ENCODE measurements at places on chromosomes 13 and 19. TPM values are rescaled to one million over a fixed set of nuclear protein-coding genes. Genes with fewer than 3 reads are reported as not detected.

The SELENOV gene
- not detected for total RNA-seq

The CTXN1 gene
- 10.1 TPM for total RNA-seq

The PIH1D1 gene
- 115 TPM for total RNA-seq

The SLITRK6 gene
- total RNA-seq, result 0.44 TPM

The ZNF701 gene
- total RNA-seq, result 5.2 TPM

The POU4F1 gene
- total RNA-seq, result 1.8 TPM

The ZNF534 gene
- not detected for total RNA-seq

The CALR gene
- total RNA-seq, result 2,061 TPM

The KLF1 gene
- not detected for total RNA-seq

The CCL25 gene
- total RNA-seq, result not detected

The ZNF888 gene
- 8.1 TPM for total RNA-seq

The NDUFB7 gene
- 292 TPM for total RNA-seq

The CGB8 gene
- 21.3 TPM for total RNA-seq

The IZUMO4 gene
- total RNA-seq, result 0.15 TPM

The CDX2 gene
- not detected for total RNA-seq

The PODNL1 gene
- 2.8 TPM for total RNA-seq

The GSX1 gene
- not detected for total RNA-seq

The CD70 gene
- 42.0 TPM for total RNA-seq

The SBNO2 gene
- total RNA-seq, result 9.3 TPM

The CERS1 gene
- 1.1 TPM for total RNA-seq

The PSPN gene
- 1.3 TPM for total RNA-seq

The ZNF563 gene
- total RNA-seq, result 0.42 TPM

The GFY gene
- not detected for total RNA-seq

The LRRC8E gene
- 15.2 TPM for total RNA-seq

The ZIK1 gene
- total RNA-seq, result 12.3 TPM

The AP1M2 gene
- total RNA-seq, result 9.0 TPM

The GPC5 gene
- total RNA-seq, result 0.25 TPM

The NOP53 gene
- 31.0 TPM for total RNA-seq

The SCGB2B2 gene
- 0.07 TPM for total RNA-seq

The NXNL1 gene
- not detected for total RNA-seq

The PKN1 gene
- 51.6 TPM for total RNA-seq

The CCDC8 gene
- total RNA-seq, result not detected

The MCOLN1 gene
- total RNA-seq, result 2.9 TPM

The SLC25A41 gene
- total RNA-seq, result not detected

The BST2 gene
- total RNA-seq, result 490 TPM

The DIRAS1 gene
- 1.2 TPM for total RNA-seq

The BCAM gene
- total RNA-seq, result 49.5 TPM

The ERFL gene
- total RNA-seq, result not detected

The ZNF599 gene
- 10.5 TPM for total RNA-seq

The SGCG gene
- not detected for total RNA-seq

The RFPL4AL1 gene
- not detected for total RNA-seq

The FXYD7 gene
- total RNA-seq, result not detected

The ZNF491 gene
- 0.64 TPM for total RNA-seq

The B3GNT3 gene
- not detected for total RNA-seq

The COLGALT1 gene
- 150 TPM for total RNA-seq

The C5AR1 gene
- 0.05 TPM for total RNA-seq

The GATAD2A gene
- 48.7 TPM for total RNA-seq

The ZNF527 gene
- total RNA-seq, result 4.1 TPM

The RABAC1 gene
- total RNA-seq, result 244 TPM

The CEACAM5 gene
- total RNA-seq, result not detected

The ZNF528 gene
- total RNA-seq, result 28.4 TPM

The STOML3 gene
- total RNA-seq, result not detected

The SYDE1 gene
- 19.7 TPM for total RNA-seq

The ZNF681 gene
- total RNA-seq, result 3.1 TPM

The KRTDAP gene
- total RNA-seq, result not detected

The NAXD gene
- total RNA-seq, result 22.2 TPM

The USP12 gene
- 17.9 TPM for total RNA-seq

The CBARP gene
- 4.4 TPM for total RNA-seq
